ENCODE measurements at places on chromosomes 3 and 15. TPM values are rescaled to one million over a fixed set of nuclear protein-coding genes. Genes with fewer than 3 reads are reported as not detected.

- DNase-seq, result no peak
Measured at GRCh38 chr15:40836020-40836419, 7.5 kb upstream of the PPP1R14D start.

DNA sequence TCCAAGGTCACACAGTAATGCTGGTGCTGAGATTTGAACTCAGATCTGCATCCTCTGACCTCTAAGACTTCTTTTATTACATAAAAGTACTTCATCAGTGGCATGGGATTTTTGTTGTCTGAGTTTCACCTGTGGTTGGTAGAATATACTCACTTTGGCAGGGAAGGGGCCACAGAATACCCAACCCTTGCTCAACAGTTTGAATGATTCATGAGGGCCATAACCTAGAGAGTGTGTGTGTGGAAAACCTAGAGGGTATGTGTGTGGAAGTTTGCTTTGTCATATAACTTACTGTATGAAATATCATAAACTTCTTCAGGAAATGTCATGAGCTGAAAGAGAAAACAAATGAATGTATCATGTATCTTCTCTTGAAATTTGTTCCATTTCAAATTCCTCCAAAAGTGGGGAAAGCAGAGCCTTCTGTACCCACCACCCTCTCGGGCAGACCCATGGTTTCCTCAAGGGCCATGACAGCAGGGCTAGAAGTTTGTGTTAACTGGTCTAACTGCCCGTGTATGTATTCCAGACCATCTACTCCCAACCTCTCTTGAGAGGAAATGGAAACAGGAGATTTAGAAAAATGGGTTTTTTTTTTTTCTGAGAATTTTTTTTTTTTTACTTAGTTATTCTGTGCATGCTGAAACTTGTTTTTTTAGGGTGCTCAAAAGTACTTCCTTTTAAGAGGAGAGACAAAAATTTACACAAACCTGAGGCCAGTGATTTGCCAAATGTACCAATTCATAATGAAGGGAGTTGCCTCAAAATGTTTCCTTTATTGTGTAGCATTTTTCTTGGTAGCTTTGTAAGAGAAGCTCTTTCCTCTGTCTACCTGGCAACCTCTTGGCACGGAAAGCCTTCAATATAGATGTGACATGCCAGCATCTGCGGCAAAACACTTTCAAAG is 127.0 kb downstream of the TPRG1 start:
- no peak for DNase-seq

DNA sequence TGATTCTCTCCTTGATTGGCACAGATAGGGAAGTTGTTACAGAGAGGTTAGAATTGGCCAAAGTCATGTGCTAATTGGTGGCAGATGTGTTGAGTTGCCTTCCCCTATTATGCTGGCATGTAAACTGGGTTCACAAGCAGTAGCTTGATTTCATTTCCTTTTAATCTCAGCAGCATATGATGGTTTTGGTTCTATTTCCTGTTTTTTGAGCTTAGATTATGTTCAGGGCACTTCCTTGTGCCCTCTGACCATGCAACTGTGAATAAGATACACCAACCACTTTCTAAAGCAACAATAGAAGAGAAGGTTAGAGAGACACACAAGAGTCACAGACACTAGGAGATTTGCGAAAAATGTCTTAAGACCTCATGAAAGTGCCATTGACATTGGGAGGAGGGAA is 16.5 kb downstream of the HPS3 start:
- DNase-seq, result no peak

GRCh38 chr3:65685621-65686235 is 353.0 kb downstream of the MAGI1 start:
- no peak for DNase-seq

GRCh38 chr3:37910671-37911400 is 49.2 kb downstream of the CTDSPL start:
- no peak for DNase-seq

GRCh38 chr15:68640791-68641331 is 62.1 kb downstream of the CORO2B start:
- no peak for DNase-seq

The CHAC1 gene
- total RNA-seq, result 8.4 TPM

The TUBGCP4 gene
- total RNA-seq, result 48.0 TPM

The DGKG gene
- 0.14 TPM for total RNA-seq

The CPNE9 gene
- 0.17 TPM for total RNA-seq

The ZKSCAN7 gene
- total RNA-seq, result 0.79 TPM

The ALDH1L1 gene
- total RNA-seq, result not detected

The GRM2 gene
- total RNA-seq, result 0.24 TPM

Measured in activated CD4-positive, alpha-beta T cell treated with anti-CD3 and anti-CD28 coated beads, Interleukin-2, amount 10 ng/mL, durations not matched to agents 24 days and 14 days (primary cell).